ENCODE measurements at places on chromosomes 12 and 14.

GRCh38 chr14:63800083-63800482 lies 52.7 kb upstream of the SYNE2 start:
- no peak for DNase-seq

DNA sequence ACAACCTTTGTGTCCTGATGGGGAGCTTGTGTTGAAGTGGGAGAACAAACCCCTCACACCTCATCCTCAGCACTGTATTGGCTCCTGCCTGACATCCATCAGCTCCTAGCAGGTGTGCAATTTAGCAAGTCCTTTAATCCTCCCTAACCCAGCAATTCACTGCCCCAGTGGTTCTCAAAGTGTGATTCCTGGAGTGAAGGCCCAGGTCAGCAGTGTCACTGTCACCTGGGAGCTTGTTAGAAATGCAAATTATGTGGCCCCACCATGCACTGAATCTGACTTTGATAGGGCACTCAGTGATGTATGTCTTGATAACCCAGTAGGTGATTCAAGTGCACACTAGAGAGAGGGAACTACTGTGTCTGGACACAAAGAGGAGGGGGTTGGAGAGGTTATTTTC lies 133.6 kb downstream of the FGD4 start:
- DNase-seq, result no peak

DNA sequence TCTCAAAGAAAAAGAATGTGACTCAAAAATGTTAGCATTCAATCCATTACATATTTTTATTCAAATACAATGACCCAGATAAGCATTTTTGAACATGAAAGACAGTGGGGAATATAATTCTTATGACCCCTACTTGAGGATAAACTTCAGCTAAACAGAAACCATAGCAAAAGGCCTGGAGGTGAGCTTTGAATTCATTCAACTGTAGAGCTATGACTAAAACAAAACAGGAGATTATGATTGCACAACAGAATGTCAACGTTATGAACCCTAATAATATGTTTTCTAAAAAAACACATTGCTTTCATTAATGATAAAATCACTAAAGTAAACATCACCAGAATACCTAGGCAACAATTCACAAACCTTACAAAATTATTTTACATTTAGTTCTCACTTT lies 27.8 kb downstream of the EFCAB11 start:
- DNase-seq, result peak; percentile 75

- DNase-seq, result no peak
These were observed 691.8 kb downstream of the TMEM121 start for GRCh38 chr14:106218174-106218573.

Data from fibroblast of pulmonary artery (primary cell).